ENCODE measurements at places on chromosomes 2 and 18. TPM values are rescaled to one million over a fixed set of nuclear protein-coding genes. Genes with fewer than 3 reads are reported as not detected.

The AFF3 gene
- total RNA-seq, result 0.61 TPM

DNA sequence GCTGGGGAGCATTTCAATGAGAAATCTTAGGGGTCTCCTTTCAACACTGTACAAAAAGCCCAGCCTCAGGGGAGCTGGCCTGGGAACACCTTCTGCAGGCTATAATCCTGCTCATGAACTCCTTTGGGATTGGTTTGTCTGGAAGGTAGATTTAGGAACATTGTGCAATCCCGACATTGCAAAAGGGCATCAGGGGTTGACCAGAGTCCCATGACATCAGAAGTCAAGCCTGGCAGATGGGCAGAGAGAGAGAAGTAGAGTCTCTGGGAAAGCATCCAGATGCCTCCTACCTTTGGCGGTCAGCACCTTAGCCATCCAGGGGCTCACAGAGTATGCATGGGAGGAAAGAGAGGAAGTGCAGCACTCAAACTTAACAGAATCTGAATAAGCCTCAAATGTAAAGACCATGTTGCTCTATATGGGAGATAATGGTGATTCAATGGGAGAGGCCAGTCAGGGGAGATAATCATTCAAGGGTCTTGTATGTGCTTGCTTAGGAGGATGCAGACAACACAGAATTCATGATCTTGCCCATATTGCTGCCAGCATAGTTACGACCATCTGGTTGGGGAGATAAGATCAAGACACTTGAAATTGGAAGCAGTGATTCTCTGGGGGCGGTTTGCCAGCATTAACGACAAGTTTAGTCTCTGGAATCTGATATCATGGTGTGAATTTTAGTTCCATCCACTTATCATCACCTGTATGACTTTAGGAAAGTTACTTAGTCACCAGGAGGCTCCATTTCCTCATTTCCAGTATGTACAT lies 58.3 kb upstream of the UPP2 start:
- DNase-seq, result no peak
- no peaks in the 10 kb centered on the region for H3K4me1 ChIP-seq
- no peaks in the 10 kb centered on the region for H3K27me3 ChIP-seq
- no peak overlapping the region for H3K27ac ChIP-seq

- H3K36me3 ChIP-seq, result no peaks in the 10 kb centered on the region
- H3K27ac ChIP-seq, result no peak overlapping the region
- H3K27me3 ChIP-seq, result no peaks in the 10 kb centered on the region
- no peaks in the 10 kb centered on the region for H3K4me1 ChIP-seq
- DNase-seq, result no peak
These were observed 406.6 kb downstream of the CMPK2 start for GRCh38 chr2:6459138-6459537.

The HS1BP3 gene
- 17.1 TPM for total RNA-seq

DNA sequence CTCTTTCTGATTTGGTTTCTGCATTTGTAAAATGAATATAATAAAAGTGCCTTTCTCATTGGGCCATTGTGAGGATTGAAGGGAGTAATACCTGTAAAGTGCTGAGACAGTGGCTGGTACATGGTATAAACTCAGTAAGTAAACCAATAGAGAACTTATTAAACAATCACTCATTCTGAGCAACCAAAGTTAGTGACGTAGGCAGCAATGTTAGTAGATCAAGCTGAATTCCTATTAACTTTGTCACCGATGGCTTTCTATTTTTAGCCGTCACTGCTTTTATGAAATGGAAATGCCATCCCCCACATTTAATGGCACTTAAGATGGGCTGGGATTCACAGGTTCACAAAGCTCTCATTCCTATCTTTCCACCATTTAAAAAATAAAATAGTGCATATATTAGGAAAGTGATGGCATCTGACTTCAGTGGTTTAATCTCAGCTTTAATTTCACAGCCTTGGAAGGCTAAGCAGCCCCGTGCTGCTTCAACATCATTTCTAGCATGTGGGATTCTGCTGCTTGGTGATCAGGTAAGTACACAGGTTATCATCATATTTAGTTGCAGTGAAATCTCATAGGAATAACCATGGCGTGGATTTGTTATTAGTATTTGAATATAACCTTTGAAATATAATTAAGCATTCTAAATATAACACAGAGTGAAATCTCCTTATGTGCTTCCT lies 17.6 kb upstream of the PPP4R1 start:
- no peaks in the 10 kb centered on the region for H3K36me3 ChIP-seq
- no peaks in the 10 kb centered on the region for H3K27me3 ChIP-seq
- DNase-seq, result peak; percentile 73
- H3K27ac ChIP-seq, result no peak overlapping the region
- peaks cover 14% of the 10 kb centered on the region for H3K4me1 ChIP-seq

DNA sequence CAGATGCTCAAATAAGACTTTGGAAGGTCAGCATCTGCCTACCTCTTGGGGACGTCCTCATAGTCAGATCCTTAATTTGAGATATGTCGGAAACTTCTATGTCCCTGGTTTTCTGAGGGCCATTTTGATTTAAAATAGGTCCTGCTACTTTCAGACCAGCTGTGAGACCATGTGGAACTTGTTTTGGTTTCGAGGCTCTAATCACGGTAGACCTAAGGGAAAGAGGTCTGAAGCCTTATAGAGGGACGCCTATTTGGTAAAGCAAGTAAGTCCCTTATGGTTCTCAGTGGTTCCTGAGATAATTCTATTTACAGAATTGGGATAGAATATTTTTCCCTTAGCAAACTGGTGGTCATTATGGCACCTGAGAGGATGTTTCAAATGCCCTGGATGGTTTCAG lies 75.1 kb downstream of the RFTN2 start:
- no peaks in the 10 kb centered on the region for H3K36me3 ChIP-seq
- DNase-seq, result no peak
- H3K27me3 ChIP-seq, result no peaks in the 10 kb centered on the region
- H3K4me3 ChIP-seq, result no peak overlapping the region

DNA sequence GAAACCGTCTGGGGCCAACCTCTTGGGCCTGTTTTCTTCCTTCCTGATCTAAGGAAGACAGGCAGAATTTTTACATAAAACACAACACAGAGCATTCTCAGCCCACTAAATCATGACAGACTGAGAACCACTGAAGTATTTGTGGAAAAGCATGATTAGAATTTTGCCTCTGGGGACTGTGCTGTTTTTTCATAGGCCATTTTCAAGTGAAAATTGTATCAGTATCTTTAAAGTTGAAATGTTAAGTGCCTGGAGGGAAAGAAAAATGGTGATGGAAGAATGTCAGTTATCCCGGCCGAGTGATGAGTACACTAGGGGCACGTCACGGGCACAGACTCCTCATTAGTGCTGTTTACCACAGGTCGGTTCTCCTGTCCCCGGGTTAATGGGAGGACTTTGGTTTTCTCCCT lies 36.9 kb downstream of the EHD3 start:
- no peaks in the 10 kb centered on the region for H3K4me1 ChIP-seq
- H3K36me3 ChIP-seq, result no peaks in the 10 kb centered on the region
- H3K27me3 ChIP-seq, result peaks cover 7% of the 10 kb centered on the region
- no peak for DNase-seq
- no peak overlapping the region for H3K27ac ChIP-seq

The NFU1 gene
- total RNA-seq, result 38.2 TPM

The ADI1 gene
- 27.0 TPM for total RNA-seq

- H3K27me3 ChIP-seq, result no peaks in the 10 kb centered on the region
- DNase-seq, result no peak
- H3K4me1 ChIP-seq, result peaks cover 12% of the 10 kb centered on the region
- no peak overlapping the region for H3K27ac ChIP-seq
- no peaks in the 10 kb centered on the region for H3K36me3 ChIP-seq
- H3K4me3 ChIP-seq, result no peak overlapping the region
These were observed 5.4 kb downstream of the TGFBRAP1 start for GRCh38 chr2:105324101-105324500.

DNA sequence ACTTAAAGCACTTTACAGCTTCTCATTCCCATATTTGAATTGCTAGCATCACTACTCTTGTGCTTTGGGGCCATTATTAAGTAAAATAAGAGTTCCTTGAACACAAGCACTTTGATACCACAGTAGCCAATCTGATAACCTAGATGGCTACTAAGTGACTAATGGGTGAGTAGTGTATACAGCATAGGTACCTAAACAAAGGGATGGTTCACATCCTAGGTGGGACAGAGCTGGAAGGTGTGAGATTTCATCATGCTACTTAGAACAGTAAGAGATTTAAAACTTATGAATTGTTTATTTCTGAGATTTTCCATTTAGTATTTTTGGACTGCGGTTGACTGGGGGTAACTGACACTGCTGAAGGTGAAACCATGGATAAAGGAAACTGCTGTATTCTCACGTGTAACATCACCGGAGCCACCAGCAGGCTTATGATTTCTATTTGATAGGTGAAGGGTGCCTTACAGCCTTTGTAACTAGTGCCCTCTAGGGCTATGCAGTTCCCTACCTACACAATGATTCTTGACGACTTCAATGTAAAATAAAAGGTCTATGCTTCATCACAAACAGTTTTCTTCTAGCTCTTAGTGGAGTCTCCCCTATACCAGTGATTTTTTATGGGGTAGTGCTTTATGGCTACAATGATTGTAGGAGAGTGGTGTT lies 22.1 kb upstream of the CRIM1 start:
- H3K4me3 ChIP-seq, result no peak overlapping the region
- peaks cover 3% of the 10 kb centered on the region for H3K4me1 ChIP-seq
- H3K27ac ChIP-seq, result no peak overlapping the region
- no peaks in the 10 kb centered on the region for H3K36me3 ChIP-seq
- H3K27me3 ChIP-seq, result no peaks in the 10 kb centered on the region

- H3K27me3 ChIP-seq, result peaks cover 71% of the 10 kb centered on the region
- H3K36me3 ChIP-seq, result no peaks in the 10 kb centered on the region
- no peak overlapping the region for H3K4me3 ChIP-seq
- H3K4me1 ChIP-seq, result no peaks in the 10 kb centered on the region
- H3K27ac ChIP-seq, result no peak overlapping the region
- no peak for DNase-seq
These were observed 360.0 kb upstream of the RAB6C start for GRCh38 chr2:129619471-129619870.

GRCh38 chr18:45330170-45330594 lies 285.1 kb upstream of the SLC14A2 start:
- H3K4me3 ChIP-seq, result no peak overlapping the region
- no peaks in the 10 kb centered on the region for H3K4me1 ChIP-seq
- H3K27me3 ChIP-seq, result no peaks in the 10 kb centered on the region
- no peak for DNase-seq
- no peak overlapping the region for H3K27ac ChIP-seq

DNA sequence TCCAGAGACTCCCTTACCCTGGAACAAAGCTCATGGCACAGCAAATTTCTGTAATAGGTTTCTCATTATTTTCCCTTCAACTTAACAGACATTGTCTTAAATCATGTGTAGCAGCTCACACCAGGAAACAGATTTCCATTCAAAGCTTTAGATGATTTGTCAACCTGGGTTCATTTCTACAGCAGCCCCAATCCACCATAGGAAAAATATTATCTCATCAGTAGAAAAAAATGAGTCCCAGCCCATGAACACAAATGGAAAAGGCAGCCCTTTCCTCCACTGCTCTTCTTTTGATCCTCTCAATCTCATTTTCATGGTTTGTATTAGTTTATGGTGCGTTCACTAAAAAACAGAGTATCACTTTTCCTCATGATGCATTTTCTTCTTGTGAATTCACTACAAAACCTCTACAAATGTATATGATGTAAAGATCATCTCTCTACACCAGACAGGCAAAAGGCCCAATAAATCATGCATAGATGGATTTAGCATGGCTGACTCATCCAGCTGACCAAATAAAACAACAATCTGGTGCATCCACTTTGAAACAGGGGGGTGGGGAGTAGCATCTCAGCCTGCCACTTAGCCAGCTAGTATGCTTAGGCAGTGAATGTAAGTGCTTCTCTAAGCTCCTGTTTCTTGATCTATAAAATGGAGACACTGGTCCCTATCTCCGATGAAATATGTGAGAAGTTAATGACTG lies 78.6 kb downstream of the SATB2 start:
- H3K4me3 ChIP-seq, result no peak overlapping the region
- H3K36me3 ChIP-seq, result peaks cover 10% of the 10 kb centered on the region

- no peak for DNase-seq
- no peaks in the 10 kb centered on the region for H3K27me3 ChIP-seq
- no peak overlapping the region for H3K4me3 ChIP-seq
- H3K36me3 ChIP-seq, result no peaks in the 10 kb centered on the region
- H3K27ac ChIP-seq, result no peak overlapping the region
These were observed 516.9 kb downstream of the ARHGAP15 start for GRCh38 chr2:143645921-143646645.

The RSAD2 gene
- not detected for total RNA-seq

- H3K27me3 ChIP-seq, result 0 out of 2 replicates have a peak, but pooled peaks cover 6% of the 10 kb centered on the region
- H3K27ac ChIP-seq, result no peak overlapping the region
- H3K4me1 ChIP-seq, result no peaks in the 10 kb centered on the region
- DNase-seq, result no peak
- H3K36me3 ChIP-seq, result no peaks in the 10 kb centered on the region
These were observed 71.8 kb upstream of the SEC11C start for GRCh38 chr18:59067873-59068272.

The LIPG gene
- total RNA-seq, result 2.6 TPM

DNA sequence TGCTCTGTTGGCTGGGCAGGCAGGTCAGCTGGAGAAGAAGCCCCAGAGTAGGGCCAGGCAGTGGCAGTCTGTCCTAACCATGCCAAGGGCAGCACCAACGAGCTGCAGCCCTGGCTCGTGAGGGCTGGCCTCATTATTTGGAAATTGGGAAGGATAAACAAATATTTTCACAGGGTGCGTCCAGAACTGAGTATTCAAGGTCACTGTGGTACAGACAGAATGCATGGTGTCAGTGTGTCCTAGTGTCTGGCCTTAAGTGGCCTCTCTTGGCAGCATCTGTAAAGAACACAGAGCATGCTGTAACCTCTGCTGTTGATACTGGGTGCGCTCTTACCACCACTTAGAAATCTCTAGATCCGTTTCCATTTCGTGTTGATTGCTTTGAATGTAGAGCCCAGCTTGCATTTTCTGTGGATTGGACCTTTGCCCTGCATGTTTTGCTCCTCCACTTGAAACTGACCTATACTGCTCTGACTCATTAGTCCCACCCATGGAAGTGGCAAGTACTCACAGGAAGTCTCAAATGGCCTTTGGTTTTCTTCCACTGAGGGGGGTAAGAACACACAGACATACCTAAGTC lies 88.2 kb downstream of the GREB1L start:
- H3K4me1 ChIP-seq, result peaks cover 18% of the 10 kb centered on the region
- no peaks in the 10 kb centered on the region for H3K36me3 ChIP-seq
- no peaks in the 10 kb centered on the region for H3K27me3 ChIP-seq
- H3K27ac ChIP-seq, result peak overlapping the region; percentile 48
- peak; percentile 59 for DNase-seq

- H3K36me3 ChIP-seq, result no peaks in the 10 kb centered on the region
- no peaks in the 10 kb centered on the region for H3K4me1 ChIP-seq
- no peaks in the 10 kb centered on the region for H3K27me3 ChIP-seq
- no peak for DNase-seq
- H3K27ac ChIP-seq, result no peak overlapping the region
- no peak overlapping the region for H3K4me3 ChIP-seq
These were observed 13.9 kb downstream of the MBOAT2 start for GRCh38 chr2:8989536-8990079.

GRCh38 chr2:38182492-38183003 lies 106.6 kb upstream of the CYP1B1 start:
- H3K36me3 ChIP-seq, result no peaks in the 10 kb centered on the region
- no peak overlapping the region for H3K27ac ChIP-seq
- H3K4me3 ChIP-seq, result no peak overlapping the region
- H3K27me3 ChIP-seq, result no peaks in the 10 kb centered on the region

- no peaks in the 10 kb centered on the region for H3K27me3 ChIP-seq
- H3K36me3 ChIP-seq, result no peaks in the 10 kb centered on the region
- no peak for DNase-seq
- no peak overlapping the region for H3K27ac ChIP-seq
- H3K4me1 ChIP-seq, result no peaks in the 10 kb centered on the region
These were observed 2.6 kb downstream of the PRSS56 start for GRCh38 chr2:232522623-232523401.

GRCh38 chr2:239399921-239400595 lies 762 bp downstream of the HDAC4 start:
- no peaks in the 10 kb centered on the region for H3K36me3 ChIP-seq
- H3K27ac ChIP-seq, result peak overlapping the region; percentile 77
- H3K27me3 ChIP-seq, result no peaks in the 10 kb centered on the region
- no peak for DNase-seq
- H3K4me1 ChIP-seq, result peaks cover 16% of the 10 kb centered on the region
- H3K4me3 ChIP-seq, result peak overlapping the region; percentile 67

Data from HCT116 (cell line).